ENCODE measurements at places on chromosomes 4 and X. TPM values are rescaled to one million over a fixed set of nuclear protein-coding genes. Genes with fewer than 3 reads are reported as not detected.

DNA sequence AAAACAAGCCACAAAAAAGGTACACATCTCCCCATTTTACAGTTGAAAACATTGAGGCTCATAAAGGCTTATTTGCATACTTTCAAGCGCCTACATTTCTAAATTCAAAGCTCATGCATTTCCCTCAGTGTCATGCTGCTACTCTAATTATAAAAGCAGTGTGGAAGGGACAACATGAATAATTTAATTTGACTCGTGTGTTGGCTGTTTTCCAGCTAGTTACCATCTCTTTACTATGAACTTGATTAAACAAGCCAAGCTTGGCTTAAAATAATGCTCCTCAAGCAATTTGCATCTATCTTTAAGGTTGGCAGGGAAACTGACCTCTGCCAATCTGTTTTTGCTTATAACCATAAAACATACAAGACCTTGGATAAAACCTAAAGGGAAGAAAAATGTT is 252.5 kb upstream of the NEIL3 start:
- no peak for DNase-seq

DNA sequence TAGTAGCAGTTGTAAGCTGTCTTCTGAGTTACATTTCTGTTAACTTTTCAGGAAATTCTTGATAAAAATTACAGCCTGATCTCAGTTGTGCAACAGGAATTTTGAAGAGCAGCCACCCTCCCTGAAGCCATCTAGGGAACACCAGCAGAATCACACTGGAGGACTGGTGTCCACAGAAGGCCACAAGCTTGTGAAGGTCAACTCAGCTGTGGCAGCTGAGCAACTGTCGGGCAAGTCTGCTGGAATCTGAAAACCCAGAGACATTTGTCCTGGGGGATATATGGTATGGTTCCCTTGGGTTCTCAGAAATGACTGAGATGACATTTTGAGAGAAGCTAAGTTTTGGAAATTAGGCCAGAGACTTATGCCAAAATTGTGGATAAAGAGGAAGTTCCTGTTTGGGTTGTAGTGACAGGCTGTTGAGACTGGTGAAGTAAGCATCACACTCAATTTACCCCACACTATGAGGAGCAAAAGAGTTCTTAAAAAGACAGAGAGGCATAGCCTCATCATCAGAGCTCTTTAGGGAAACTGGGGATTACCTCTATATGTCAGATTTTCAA is 78.1 kb upstream of the TNIP3 start:
- DNase-seq = no peak

GRCh38 chr4:120753854-120754253 is 168.7 kb downstream of the PRDM5 start:
- no peak for DNase-seq

GRCh38 chr4:22897520-22898108 is 204.9 kb downstream of the GBA3 start:
- DNase-seq = no peak

DNA sequence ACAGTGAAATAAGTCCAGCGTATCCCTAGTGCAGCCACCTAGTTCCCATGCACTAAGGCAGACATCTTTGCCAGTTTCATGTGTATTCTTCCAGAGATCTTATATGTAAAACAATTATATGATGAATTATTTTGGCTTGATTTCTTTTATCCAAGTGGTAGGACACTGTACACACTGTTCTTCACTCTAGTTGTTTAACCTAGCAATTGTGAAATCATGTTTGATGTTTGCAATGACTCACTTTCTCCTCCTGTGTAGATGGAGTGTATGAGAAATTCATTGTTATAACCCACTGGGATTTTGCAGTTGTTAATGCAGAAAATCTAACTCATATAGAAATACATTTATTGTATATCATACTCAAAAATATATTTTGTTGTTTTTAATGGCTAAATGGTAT is 17.5 kb upstream of the TBC1D1 start:
- DNase-seq = no peak

DNA sequence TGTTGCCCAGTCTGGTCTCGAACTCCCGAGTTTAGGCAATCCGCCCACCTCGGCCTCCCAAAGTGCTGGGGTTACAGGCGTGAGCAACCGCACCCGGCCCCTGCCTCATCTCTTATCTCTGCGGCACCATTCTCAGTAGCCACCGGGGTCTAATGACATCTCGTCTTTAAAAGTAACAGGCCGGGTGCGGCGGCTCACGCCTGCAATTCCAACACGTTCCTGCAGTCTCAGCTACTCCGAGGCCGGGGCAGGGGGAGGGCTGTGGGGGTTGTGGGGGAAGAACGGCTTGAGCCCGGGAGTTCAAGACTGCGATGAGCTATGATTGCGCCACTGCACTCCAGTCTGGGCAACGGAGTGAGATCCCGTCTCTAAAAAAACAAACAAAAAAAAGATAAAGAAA is 28.8 kb downstream of the ING2 start:
- no peak for DNase-seq

DNA sequence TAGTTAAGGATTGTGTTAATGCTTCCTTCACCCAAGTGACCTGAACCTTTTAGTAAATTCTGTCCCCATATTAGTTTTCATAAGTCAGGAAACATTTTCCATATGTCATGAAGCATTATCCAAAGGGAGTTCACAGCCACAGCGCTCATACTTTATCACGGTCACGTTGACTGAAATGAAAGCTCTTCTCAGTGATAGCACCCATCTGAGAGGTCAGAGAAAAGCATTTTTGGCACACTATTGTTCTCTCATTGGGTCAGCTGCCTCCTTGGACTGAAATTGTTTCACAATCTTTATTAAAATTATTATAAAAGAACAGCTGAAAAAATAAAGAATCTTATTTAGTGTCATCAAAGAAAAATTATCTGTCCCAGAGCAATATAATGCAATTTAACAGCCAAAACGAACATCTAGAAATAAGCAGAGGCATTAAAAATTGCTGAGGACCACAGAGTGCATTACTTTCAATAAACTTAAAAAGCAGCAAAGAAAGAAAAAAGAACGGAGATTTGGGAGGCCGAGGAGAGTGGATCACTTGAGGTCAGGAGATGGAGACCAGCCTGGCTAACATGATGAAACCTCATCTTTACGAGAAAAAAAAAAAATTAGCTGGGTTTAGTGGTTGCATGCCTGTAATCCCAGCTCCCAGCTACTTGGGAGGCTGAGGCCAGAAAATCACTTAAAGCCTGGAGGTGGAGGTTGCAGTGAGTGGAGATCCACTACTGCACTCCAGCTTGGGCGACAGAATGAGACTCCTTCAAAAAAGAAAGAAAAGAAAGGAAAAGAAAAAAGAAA is 680.8 kb upstream of the FAM241A start:
- no peak for DNase-seq

BMP3 gene
- 108 TPM for total RNA-seq
